ENCODE measurements at places on chromosomes 16 and 17.

DNA sequence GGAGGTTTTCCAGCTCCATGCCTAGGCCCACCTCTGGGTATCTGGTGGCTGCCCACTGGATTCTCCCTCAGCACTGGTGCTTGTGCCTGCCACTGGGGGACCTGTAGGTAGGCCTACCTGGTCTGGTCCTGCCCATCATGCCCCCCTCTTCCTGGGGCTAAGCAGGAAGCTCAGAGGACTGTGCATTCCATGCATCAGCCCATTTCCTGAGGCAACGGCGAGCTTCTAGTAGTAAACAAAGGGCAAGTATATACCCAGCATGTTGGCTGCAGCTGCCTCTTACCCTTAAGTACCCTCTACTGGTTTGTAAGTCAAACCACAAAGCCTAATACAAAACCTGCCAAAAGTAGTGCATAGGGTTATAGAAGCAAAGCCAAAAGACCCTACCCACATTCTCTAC lies 37.5 kb downstream of the SDR42E1 start:
- no peak for DNase-seq

DNA sequence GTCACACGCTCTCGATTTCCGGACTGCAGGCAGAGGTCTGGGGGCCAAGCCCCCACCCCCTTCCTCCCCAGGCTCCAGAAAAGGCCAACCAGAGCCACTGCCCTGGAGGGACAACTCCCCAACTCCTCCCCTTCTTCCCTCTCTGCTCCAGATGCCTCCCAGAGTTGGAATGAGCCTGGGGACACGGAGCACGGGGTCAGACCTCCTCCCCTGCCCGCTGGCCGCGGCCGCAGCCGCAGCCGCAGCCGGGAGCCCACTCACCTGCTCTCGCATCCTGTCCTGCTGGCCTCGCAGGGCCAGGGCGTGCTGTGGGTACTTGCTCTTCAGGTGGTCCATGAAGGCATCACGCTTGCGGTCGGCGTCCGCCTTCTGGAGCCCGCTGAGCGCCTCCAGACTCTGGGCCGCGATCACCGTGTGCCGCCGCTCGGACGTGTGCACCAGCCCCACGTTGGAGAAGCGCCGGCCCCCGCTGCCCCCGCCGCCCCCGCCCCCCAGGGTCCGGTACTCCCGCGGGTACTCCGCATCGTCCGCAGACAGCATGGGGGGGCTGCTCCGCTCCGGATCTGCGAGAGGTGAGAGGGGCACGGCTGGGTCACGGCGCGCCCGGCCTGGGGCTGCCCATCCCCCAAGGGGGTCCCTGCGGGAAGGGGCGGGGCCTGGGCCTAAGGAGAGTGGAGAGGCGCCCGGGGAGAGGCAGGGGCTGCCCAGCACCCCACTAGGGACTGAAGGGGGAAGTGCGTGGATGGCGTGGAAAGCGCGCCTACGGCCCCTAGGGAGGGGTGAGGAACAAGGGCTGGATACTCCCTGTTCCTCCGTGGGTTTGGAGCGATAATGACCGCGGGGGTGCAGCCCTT lies 27.3 kb downstream of the SRCIN1 start:
- no peak for DNase-seq

DNA sequence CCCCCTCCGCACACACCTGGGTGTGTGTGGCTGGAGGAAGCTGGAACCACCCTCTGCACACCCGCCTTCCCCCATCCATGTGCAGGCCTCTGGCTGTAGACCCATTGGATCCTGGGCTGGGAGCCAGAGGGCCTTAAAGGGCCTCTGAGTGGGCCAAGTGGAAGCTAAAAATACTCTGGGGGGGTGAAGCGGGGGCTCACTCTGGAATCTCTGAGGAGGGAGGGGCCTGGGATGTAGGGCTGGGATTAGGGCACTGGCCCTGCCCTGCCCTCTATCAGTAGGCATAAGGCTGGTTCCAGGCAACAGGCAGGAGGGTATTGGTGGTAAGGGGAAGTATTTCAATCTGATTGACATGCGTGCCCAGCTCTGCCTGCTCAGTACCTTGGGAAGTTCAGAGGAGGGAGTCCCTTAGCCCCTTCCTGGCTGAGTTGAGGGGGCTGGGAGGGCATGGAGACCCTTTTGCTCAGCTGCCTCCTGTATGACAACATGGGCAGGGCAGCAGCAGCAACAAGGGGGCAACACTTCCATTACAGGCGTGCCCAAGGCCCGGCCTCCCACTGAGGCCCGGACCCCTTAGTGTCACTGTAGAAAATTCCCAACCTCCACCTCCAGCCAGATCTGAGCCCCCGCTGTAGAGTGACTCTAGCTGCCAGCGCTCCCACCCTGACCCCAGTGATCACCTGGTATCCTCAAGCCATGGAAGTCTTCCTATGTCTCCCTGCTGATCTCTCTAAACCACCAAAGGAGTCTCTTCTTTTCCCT lies 5.2 kb downstream of the ITGA3 start:
- no peak for DNase-seq

DNA sequence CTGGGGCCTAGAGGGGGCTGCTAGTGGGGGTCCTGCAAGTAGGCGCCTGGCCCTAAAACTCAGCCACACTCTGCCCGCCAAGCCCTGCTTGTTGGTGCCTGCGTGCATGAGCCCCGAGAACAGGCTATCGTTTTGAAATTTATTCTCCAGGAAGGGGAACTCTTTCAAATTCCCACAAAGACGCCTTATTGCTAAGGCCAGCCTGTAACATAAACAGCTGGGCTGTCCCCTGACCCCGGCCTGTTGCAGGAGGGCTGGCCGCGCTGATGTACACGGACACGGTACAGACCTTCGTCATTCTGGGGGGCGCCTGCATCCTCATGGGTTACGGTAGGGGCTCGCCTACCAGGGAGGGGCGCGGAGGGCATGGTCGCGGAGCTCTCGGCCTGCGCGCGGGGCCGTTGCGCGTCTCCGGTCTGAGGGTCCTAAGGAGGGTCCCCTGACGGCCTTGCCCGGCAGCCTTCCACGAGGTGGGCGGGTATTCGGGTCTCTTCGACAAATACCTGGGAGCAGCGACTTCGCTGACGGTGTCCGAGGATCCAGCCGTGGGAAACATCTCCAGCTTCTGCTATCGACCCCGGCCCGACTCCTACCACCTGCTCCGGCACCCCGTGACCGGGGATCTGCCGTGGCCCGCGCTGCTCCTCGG lies 4.3 kb downstream of the SLC5A2 start:
- no peak for DNase-seq

GRCh38 chr17:4327606-4328005 lies 38.9 kb downstream of the UBE2G1 start:
- DNase-seq = no peak

DNA sequence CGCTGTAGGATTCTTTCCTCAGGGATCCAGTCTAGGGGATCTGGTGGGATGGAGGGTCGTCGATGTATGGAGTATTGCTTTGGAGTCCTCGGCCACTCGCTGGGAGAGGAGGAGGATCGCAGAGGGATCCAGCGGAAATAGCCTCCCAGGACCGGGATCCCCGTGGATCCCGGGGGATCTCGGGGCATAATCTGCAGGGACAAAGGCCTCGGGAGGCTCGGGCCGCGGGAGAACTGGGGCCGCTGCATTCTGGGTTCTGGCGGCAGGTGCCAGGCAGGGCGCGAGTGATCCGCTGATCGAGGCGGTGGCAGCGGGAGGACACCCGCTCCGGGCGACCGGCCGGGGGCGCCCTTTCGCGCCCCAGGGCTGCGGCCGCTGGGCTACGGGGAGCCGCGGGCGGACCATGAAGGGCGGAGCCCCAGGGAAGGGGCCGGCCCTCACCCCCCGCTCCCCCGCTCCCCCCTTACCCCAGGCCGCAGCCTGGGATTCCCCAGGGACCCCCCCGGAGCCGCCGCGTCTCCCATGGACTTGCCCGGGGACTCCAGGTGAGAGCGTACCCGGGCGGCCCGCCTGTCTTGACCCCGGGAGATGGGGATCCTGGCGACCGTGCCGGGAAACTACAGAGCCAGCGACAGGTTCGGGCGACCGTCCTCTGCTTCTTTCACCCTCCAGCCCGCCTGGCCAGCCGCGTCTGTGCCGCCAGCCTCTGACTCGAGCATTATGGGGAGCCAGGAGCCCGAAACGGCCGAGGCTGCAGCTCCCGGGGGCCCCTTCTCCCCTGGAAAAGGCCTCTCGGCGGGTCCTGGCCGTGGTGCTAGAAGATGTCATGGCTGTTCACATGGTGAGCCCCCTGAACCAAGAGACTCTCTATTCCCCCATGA lies 604 bp downstream of the PRR14 start:
- DNase-seq = peak; percentile 86

DNA sequence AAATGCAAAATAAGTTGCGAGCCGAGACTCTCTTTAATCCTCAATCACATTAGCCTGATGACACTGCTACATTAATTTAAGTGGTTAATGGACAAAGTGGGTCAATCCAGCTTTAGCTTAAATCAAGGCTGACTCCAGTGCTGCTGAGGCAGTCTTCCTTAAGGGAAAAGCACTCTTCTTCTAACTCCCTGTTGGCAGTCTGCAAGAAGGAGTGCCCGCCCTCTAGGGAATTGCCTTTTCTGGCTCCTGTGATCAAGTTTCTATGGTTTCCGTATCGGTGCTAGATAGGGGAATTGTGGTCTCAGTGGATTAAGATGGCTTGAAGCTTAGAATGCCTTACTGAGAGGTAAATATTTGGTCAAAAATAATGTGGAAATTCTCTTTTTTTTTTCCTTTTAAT lies 41.0 kb downstream of the HS3ST3B1 start:
- DNase-seq = no peak
